ENCODE measurements at places on chromosomes 7 and 10.

DNA sequence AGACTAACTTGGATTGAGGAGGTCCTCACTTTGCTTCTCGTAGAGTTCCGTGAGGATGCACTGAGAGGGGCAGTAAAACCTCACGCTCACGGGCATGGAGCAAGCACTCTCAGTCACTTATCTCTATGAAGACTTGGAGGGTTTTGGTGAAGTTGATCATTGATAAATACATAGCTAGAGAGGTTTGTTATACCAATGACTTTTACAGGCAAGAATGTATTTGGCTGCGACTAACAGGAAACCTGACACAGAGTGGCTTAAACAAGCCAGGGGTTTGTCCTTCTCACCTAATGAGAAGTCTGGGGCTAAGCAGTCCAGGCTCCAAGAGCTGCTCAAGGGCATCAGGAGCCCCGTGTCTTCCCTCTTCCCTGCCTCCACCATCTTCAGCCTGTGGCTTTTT, 6.1 kb downstream of the BICC1 start:
- DNase-seq, result no peak

GRCh38 chr7:139427029-139427420, 56.4 kb downstream of the KLRG2 start:
- DNase-seq, result no peak

DNA sequence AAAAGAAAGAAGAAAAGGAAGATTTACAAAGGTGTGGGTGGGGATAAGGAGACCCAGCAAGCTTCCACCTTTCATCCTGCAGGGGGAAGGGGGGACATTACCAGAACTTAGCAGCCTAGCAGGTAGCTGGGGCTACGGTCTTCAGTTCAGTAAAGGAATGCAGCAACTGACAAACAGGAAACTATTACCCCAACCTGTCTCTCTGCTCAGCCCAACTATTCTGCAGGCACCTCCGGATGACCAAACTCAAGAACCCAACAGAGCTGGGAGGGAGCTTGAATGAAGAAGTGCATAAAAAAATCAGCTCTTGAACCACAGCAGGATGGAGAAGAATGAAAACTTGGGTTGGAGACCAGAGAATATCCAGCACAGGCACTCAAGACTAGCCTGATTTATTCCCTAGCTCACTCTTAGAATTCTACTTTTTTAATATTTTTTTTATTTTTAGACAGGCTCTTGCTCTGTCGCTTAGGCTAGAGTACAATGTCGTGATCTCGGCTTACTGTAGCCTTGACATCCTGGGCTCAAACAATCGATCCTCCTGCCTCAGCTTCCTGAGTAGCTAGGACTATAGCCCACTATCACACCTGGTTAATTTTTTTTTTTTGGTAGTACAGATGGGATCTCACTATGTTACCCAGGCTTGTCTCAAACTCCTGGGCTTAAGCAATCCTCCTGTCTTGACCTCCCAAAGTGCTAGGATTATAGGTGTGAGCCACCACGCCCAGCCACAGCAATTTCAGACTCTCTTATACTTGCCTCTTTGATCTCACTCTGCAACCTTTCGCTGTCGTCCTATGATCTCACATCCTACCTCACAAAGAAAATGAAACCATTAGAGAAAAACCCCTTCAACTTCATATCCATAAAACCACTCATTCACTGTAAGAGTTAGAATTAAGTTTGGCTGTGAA, 18.5 kb upstream of the C10orf67 start:
- DNase-seq, result no peak

DNA sequence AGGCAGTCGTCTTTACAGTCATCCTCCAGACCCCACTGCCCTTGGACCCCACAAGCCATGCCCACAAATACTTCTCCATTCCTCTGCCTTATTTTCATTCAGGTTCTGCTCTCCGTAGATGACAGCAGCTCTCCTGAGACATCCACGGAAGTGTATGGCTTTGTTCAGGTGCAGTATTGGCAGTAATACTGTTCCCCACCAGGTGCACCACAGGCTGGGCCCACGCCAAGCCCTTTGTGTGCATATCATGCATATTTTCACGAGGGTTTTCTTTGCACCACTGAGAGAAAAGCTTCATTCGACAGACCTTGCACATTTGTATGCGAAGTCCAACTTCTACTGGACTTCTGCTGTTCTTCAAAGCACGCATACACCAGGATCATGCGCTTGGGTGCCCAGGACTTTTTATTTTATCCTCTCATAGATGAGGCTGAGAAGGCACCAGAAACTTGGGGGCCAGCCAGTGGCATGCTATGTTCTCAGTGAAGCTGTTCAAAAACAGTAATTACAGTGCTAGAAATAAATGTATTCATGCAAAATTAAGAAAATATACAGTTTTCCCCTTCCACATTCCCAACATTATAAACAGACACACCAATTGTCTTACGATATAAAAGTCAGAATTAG, 37.8 kb upstream of the PITRM1 start:
- DNase-seq, result no peak

- DNase-seq, result no peak
Measured at GRCh38 chr10:34801097-34801733, 13.9 kb downstream of the PARD3 start.
